B cell (primary cell): ENCODE measurements at places on chromosomes 1 and 21. TPM values are rescaled to one million over a fixed set of nuclear protein-coding genes. Genes with fewer than 3 reads are reported as not detected.
A peak's percentile ranks its signal among the peaks of the same experiment; 100 is the strongest.

The FLG2 gene
- polyA plus RNA-seq, result not detected in 2 replicates

The FGR gene
- 236 and 295 TPM in 2 replicates for polyA plus RNA-seq

The TMEM82 gene
- not detected in 2 replicates for polyA plus RNA-seq

The RGS4 gene
- not detected in 2 replicates for polyA plus RNA-seq

The TOR1AIP1 gene
- polyA plus RNA-seq, result 25.4 and 98.1 TPM in 2 replicates

The SH2D5 gene
- not detected in 2 replicates for polyA plus RNA-seq

The RUNX3 gene
- polyA plus RNA-seq, result 86.0 and 101 TPM in 2 replicates

The ADAM30 gene
- not detected in 2 replicates for polyA plus RNA-seq

The SPATA1 gene
- 0.73 and 1.2 TPM in 2 replicates for polyA plus RNA-seq

The GPR3 gene
- polyA plus RNA-seq, result 3.3 and 4.1 TPM in 2 replicates

The CASQ2 gene
- polyA plus RNA-seq, result not detected in 2 replicates

The CR1L gene
- 0.07 and 0.10 TPM in 2 replicates for polyA plus RNA-seq

The ANGPTL3 gene
- polyA plus RNA-seq, result not detected in 2 replicates

The ZNF124 gene
- polyA plus RNA-seq, result 4.7 and 5.0 TPM in 2 replicates

The HOOK1 gene
- polyA plus RNA-seq, result 2.0 and 4.3 TPM in 2 replicates

The OR2L2 gene
- polyA plus RNA-seq, result 0.72 and 1.7 TPM in 2 replicates

The CATSPER4 gene
- polyA plus RNA-seq, result not detected in 2 replicates

The HMCN1 gene
- not detected in 2 replicates for polyA plus RNA-seq

The RPTN gene
- not detected in 2 replicates for polyA plus RNA-seq

The LCE1A gene
- polyA plus RNA-seq, result not detected in 2 replicates

The CYB5RL gene
- 5.7 and 7.9 TPM in 2 replicates for polyA plus RNA-seq

The SHE gene
- polyA plus RNA-seq, result 0.01 and 0.03 TPM in 2 replicates

The GUCA2A gene
- not detected in 2 replicates for polyA plus RNA-seq

The KCNT2 gene
- not detected in 2 replicates for polyA plus RNA-seq

The TPR gene
- polyA plus RNA-seq, result 19.9 and 30.0 TPM in 2 replicates

The SLAMF9 gene
- polyA plus RNA-seq, result not detected in 2 replicates

The ANKRD65 gene
- 0.12 TPM in 1 of 2 replicates, not detected in the other for polyA plus RNA-seq

GRCh38 chr1:226576601-226577000 is 28.0 kb downstream of the STUM start:
- H3K4me3 ChIP-seq, result no peak overlapping the region
- no peaks in the 10 kb centered on the region for H3K36me3 ChIP-seq
- H3K4me1 ChIP-seq, result no peaks in the 10 kb centered on the region
- no peak overlapping the region for H3K27ac ChIP-seq

- peaks cover 25% of the 10 kb centered on the region for H3K4me1 ChIP-seq
- DNase-seq, result no peak
- no peaks in the 10 kb centered on the region for H3K27me3 ChIP-seq
- peaks cover 1% of the 10 kb centered on the region for H3K36me3 ChIP-seq
- peak overlapping the region; percentile 92 for H3K4me3 ChIP-seq
These were observed 703 bp downstream of the PUM1 start for GRCh38 chr1:31064718-31065309.

- H3K36me3 ChIP-seq, result no peaks in the 10 kb centered on the region
- no peak for DNase-seq
- H3K27me3 ChIP-seq, result peaks cover 3% of the 10 kb centered on the region
- no peak overlapping the region for H3K4me3 ChIP-seq
These were observed 8.1 kb upstream of the RCC2 start for GRCh38 chr1:17447501-17447992.

- no peak overlapping the region for H3K4me3 ChIP-seq
- H3K4me1 ChIP-seq, result peaks cover 27% of the 10 kb centered on the region
- H3K36me3 ChIP-seq, result no peaks in the 10 kb centered on the region
- no peaks in the 10 kb centered on the region for H3K27me3 ChIP-seq
- no peak overlapping the region for H3K27ac ChIP-seq
These were observed 27.5 kb downstream of the LRRC8C start for GRCh38 chr1:89660224-89661061.

GRCh38 chr1:154851392-154852177 is 18.5 kb downstream of the KCNN3 start:
- H3K4me1 ChIP-seq, result no peaks in the 10 kb centered on the region
- H3K27ac ChIP-seq, result no peak overlapping the region
- no peak for DNase-seq
- H3K36me3 ChIP-seq, result no peaks in the 10 kb centered on the region

- no peak overlapping the region for H3K4me3 ChIP-seq
- no peaks in the 10 kb centered on the region for H3K36me3 ChIP-seq
- H3K4me1 ChIP-seq, result no peaks in the 10 kb centered on the region
- no peak for DNase-seq
- H3K27ac ChIP-seq, result no peak overlapping the region
- H3K27me3 ChIP-seq, result no peaks in the 10 kb centered on the region
These were observed 453.6 kb downstream of the LTN1 start for GRCh38 chr21:28538987-28539622.

DNA sequence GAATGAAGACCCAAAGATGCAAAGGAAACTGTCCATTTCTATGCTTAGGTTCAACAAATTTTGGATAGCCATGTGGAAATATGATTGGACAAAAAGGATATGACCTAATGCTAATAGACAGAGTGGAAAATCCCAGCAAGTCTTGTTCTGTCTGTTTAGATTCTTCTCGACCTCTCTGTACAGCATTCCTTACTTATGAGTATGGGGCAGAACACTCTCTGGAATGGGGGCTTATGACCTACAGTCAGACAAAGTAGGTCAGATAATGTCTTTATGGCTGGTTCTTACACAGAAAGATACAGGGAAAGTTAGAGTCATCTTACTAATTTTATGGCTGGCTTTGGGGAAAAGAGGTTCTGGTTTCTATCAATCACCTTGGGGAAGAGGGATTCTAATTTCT is 2.8 kb downstream of the GCSAML start:
- no peaks in the 10 kb centered on the region for H3K36me3 ChIP-seq
- peaks cover 6% of the 10 kb centered on the region for H3K4me1 ChIP-seq
- no peak overlapping the region for H3K27ac ChIP-seq
- no peaks in the 10 kb centered on the region for H3K27me3 ChIP-seq
- H3K4me3 ChIP-seq, result no peak overlapping the region

GRCh38 chr1:46340404-46341221 is at the start of gene NSUN4:
NSUN4 (plus strand) TSS chr1:46340807; CDS start chr1:46340827, 20 bp downstream.
- H3K4me3 ChIP-seq, result peak within 1 kb of the TSS; percentile 96
- peak within 1 kb of the TSS; percentile 100 for H3K27ac ChIP-seq

DNA sequence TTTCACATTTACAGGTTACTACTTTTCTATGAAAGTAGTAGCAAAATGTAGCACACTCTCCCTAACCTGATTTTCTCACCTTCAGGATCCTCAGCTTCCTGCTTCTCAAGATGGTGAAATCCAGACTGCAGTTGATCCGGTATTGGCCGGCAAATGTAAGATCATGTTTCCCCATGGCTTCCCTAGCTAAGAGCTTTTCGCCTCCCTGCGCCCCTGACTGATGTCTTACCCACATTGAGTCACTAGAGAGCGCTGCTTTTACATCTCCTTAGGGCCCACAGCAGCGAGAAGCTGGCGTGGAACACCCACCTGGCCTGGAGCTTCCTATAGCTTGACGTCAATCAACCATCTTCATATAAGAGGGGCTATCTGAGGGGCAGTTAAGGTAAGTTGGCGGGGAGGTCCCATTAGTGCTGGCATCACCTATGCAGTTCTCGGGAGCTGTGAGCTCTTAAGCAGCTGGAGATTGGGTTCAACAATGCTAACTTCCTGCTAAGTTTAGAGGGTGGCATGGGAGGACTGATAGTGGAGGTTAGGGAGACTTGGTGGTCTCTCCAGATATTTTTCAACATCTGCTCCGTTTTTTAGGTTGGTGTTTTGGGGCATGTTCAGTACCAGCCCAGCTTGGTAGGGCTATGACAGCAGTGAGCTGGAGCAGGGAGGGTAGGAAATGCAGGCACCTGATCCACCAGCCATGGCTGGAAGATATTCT is 5.5 kb downstream of the PTPN7 start:
- H3K36me3 ChIP-seq, result peaks cover 12% of the 10 kb centered on the region
- no peak overlapping the region for H3K4me3 ChIP-seq
- peak; percentile 73 for DNase-seq
- H3K27me3 ChIP-seq, result no peaks in the 10 kb centered on the region

- no peaks in the 10 kb centered on the region for H3K27me3 ChIP-seq
- H3K36me3 ChIP-seq, result peaks cover 2% of the 10 kb centered on the region
- DNase-seq, result no peak
- no peaks in the 10 kb centered on the region for H3K4me1 ChIP-seq
These were observed 39.1 kb downstream of the RPS6KC1 start for GRCh38 chr1:213089924-213090677.

- peaks cover 55% of the 10 kb centered on the region for H3K4me1 ChIP-seq
- H3K27ac ChIP-seq, result peak overlapping the region; percentile 82
- no peaks in the 10 kb centered on the region for H3K36me3 ChIP-seq
- peak overlapping the region; percentile 69 for H3K4me3 ChIP-seq
- no peaks in the 10 kb centered on the region for H3K27me3 ChIP-seq
These were observed 5.9 kb downstream of the LMO4 start for GRCh38 chr1:87334351-87335174.

GRCh38 chr1:226722240-226722900 is 16.7 kb downstream of the ITPKB start:
- no peak overlapping the region for H3K27ac ChIP-seq
- DNase-seq, result no peak
- peaks cover 48% of the 10 kb centered on the region for H3K36me3 ChIP-seq
- no peak overlapping the region for H3K4me3 ChIP-seq
- no peaks in the 10 kb centered on the region for H3K27me3 ChIP-seq

- H3K4me1 ChIP-seq, result peaks cover 30% of the 10 kb centered on the region
- H3K36me3 ChIP-seq, result no peaks in the 10 kb centered on the region
- H3K4me3 ChIP-seq, result peak overlapping the region; percentile 48
- H3K27ac ChIP-seq, result peak overlapping the region; percentile 93
These were observed 522 bp downstream of the RC3H1 start for GRCh38 chr1:174021591-174022079.

- no peaks in the 10 kb centered on the region for H3K4me1 ChIP-seq
- peaks cover 31% of the 10 kb centered on the region for H3K36me3 ChIP-seq
- H3K27ac ChIP-seq, result no peak overlapping the region
These were observed 12.3 kb downstream of the ZRANB2 start for GRCh38 chr1:71068325-71069240.

DNA sequence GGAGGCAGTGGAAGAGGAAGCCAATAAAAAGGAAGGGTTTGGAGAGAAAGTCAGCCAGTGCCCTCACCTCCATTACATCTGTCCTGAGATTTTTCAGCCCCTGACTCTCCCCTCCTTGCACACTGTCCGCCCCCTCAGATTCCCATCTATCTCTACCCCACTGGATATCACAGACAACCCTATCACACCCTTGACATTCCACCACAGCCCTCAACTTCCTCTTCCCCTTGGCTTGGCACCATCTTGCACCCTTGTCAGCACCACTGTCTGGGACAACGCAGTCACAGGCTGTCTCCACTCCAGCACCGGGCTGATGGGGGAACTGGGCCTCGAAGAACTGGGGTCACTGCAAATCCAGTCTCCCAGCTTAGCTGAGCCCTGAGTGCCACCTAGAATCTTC is 14.2 kb upstream of the PLEKHA6 start:
- no peak overlapping the region for H3K4me3 ChIP-seq
- H3K4me1 ChIP-seq, result peaks cover 13% of the 10 kb centered on the region
- no peak for DNase-seq
- H3K27me3 ChIP-seq, result peaks cover 28% of the 10 kb centered on the region
- H3K36me3 ChIP-seq, result no peaks in the 10 kb centered on the region

DNA sequence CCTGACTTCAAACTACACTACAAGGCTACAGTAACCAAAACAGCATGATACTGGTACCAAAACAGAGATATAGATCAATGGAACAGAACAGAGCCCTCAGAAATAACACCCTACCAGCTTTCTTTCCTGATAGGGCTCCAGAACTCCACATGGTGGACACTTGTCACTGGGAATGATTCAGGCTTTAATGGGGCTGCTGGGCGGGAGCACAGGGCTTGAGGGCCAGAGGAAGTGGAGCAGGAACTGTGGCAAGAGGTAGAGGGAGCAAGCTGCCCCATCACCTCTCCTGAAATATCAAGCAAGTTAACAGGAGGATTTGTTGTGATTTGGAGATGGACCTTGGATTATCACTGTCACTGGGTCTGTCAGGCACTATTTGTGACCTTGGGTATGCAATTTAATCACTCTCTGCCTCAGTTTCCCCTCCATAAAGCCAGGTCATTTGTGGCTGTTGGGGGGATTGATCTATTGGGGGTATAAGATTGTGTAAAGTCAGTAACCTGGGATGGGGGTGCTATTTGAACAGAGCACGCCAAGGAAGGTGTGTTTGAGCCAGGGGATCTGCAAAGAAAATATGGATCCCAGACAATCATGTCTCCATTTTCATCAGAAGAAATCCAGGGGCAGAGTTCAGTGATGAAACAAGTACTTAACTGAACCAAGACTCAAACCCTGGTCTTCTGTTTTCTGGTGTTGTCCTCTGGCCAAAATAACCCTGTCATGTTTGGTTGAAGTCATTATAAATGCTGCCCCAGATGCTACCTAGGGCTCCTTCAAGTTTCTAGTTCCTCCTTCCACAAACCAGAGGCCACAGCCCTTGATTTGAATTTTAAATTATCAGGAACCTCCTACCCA is 25.2 kb downstream of the ETS2 start:
- no peak overlapping the region for H3K4me3 ChIP-seq
- H3K4me1 ChIP-seq, result peaks cover 19% of the 10 kb centered on the region
- no peaks in the 10 kb centered on the region for H3K27me3 ChIP-seq
- no peaks in the 10 kb centered on the region for H3K36me3 ChIP-seq

- no peak overlapping the region for H3K4me3 ChIP-seq
- DNase-seq, result no peak
- no peaks in the 10 kb centered on the region for H3K4me1 ChIP-seq
- H3K36me3 ChIP-seq, result no peaks in the 10 kb centered on the region
These were observed 574.7 kb downstream of the USP25 start for GRCh38 chr21:16304174-16305095.

GRCh38 chr1:29094433-29094832 is 29.3 kb downstream of the TMEM200B start:
- H3K27ac ChIP-seq, result no peak overlapping the region
- H3K4me3 ChIP-seq, result no peak overlapping the region
- H3K4me1 ChIP-seq, result no peaks in the 10 kb centered on the region
- peaks cover 16% of the 10 kb centered on the region for H3K36me3 ChIP-seq

DNA sequence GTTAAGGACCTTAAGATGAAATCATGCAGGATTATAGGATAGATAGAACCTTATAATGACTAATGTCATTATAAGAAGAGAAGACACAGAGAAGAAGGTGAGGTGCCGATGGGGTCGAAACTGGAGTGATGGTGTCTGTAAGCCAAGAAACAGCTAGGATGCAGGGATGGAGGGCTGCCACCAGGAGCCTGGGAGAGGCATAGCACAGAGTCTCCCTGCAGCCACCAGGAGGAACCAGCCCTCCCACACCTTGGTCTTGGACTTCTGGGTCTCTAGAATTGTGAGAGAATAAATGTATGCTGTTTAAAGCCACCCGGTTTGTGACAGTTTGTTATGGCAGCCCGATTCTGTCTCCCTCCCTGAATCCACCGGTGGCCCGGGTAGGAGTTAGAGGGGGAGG is 337.2 kb upstream of the AJAP1 start:
- H3K27me3 ChIP-seq, result no peaks in the 10 kb centered on the region
- no peaks in the 10 kb centered on the region for H3K36me3 ChIP-seq
- H3K4me3 ChIP-seq, result no peak overlapping the region
- H3K4me1 ChIP-seq, result no peaks in the 10 kb centered on the region
- no peak overlapping the region for H3K27ac ChIP-seq
- DNase-seq, result no peak

DNA sequence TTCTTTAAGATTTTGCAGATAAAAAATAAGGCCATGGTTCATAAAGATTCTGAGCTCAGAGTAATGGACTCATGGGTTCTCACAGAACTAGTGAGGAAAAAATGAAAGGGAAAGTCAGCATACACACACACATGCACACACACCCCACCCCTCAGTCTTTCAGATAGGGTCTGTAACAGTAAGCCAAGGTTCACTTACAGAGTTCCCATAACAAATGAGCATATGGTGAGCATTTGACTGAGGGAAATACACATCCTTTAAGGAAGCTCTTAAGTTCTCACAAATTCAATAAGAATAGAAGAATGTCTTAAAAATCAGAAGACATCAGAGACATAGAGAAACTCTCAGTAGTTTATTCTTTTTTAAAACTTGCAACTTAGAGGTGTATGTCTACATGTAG is 57.9 kb downstream of the NTMT2 start:
- H3K4me3 ChIP-seq, result no peak overlapping the region
- H3K27ac ChIP-seq, result no peak overlapping the region
- H3K36me3 ChIP-seq, result no peaks in the 10 kb centered on the region
- DNase-seq, result no peak
